DND-41 (cell line): ENCODE measurements at places on chromosomes 3 and 15.
A peak's percentile ranks its signal among the peaks of the same experiment; 100 is the strongest.

GRCh38 chr15:67065531-67066005 lies at the start of gene SMAD3:
TSS of gene SMAD3 (plus strand) at chr15:67065602. CDS start at chr15:67066155, 553 bp downstream.
- peak; percentile 54 for DNase-seq
- H3K27me3 ChIP-seq: peaks cover 63% of the 10 kb centered on the region
- H3K27ac ChIP-seq: no peak within 1 kb of the TSS
- H3K4me1 ChIP-seq: peaks cover 13% of the 10 kb centered on the region
- H3K4me3 ChIP-seq: no peak within 1 kb of the TSS

GRCh38 chr3:115663414-115663813 lies 40.1 kb downstream of the GAP43 start:
- no peak overlapping the region for H3K27ac ChIP-seq
- no peak overlapping the region for H3K4me3 ChIP-seq
- peaks cover 18% of the 10 kb centered on the region for H3K27me3 ChIP-seq

GRCh38 chr3:11430624-11431023 lies 158.4 kb downstream of the ATG7 start:
- H3K27me3 ChIP-seq: no peaks in the 10 kb centered on the region
- no peak overlapping the region for H3K27ac ChIP-seq
- no peak for DNase-seq
- no peaks in the 10 kb centered on the region for H3K4me1 ChIP-seq

GRCh38 chr15:98844261-98844660 lies 163.3 kb downstream of the PGPEP1L start:
- H3K4me1 ChIP-seq: peaks cover 11% of the 10 kb centered on the region
- H3K27ac ChIP-seq: no peak overlapping the region
- DNase-seq: no peak
- no peak overlapping the region for H3K4me3 ChIP-seq

- H3K4me3 ChIP-seq: no peak overlapping the region
- H3K27me3 ChIP-seq: no peaks in the 10 kb centered on the region
- H3K36me3 ChIP-seq: no peaks in the 10 kb centered on the region
- no peak for DNase-seq
- H3K27ac ChIP-seq: no peak overlapping the region
- no peaks in the 10 kb centered on the region for H3K4me1 ChIP-seq
These were observed 195.8 kb downstream of the CD47 start for GRCh38 chr3:107894998-107895397.

GRCh38 chr3:28124882-28125281 lies 116.5 kb upstream of the CMC1 start:
- H3K4me3 ChIP-seq: no peak overlapping the region
- H3K36me3 ChIP-seq: no peaks in the 10 kb centered on the region
- H3K4me1 ChIP-seq: peaks cover 9% of the 10 kb centered on the region
- no peak for DNase-seq
- no peaks in the 10 kb centered on the region for H3K27me3 ChIP-seq
- no peak overlapping the region for H3K27ac ChIP-seq

DNA sequence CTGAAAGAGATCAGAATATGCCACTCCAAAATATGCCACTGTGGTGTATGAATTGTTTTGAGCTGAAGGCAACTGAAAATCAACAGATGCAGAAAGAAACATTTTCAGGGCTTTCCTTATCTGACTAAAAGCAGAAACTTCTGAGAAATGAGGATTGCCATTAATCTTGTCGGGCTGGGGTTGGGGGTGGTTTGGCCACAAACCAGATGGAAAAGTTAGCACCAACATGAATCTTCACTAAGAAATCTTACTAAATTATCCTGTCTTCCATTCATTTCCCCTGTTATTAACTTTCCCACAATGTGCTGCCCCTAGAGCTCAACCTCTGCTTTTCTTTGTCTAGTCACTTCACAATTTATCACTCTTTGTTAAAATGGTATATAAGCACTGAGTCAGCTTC lies 229.9 kb upstream of the GADL1 start:
- H3K4me3 ChIP-seq: no peak overlapping the region
- no peaks in the 10 kb centered on the region for H3K4me1 ChIP-seq
- no peak overlapping the region for H3K27ac ChIP-seq
- no peaks in the 10 kb centered on the region for H3K36me3 ChIP-seq
- DNase-seq: no peak

DNA sequence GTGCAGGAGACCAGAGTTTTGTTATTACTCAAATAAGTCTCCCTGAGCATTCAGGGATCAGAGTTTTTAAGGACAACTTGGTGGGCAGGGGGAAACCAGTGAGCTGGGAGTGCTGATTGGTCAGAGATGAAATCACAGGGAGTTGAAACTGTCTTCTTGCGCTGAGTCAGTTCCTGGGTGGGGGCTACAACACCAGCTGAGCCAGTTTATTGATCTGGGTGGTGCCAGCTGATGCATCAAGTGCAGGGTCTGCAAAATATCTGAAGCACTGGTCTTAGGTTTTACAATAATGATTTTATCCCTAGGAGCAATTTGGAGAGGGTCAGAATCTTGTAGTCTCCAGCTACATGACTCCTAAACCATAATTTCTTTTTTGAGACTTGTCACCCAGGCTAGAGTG lies 13.8 kb upstream of the ZNF662 start:
- peaks cover 2% of the 10 kb centered on the region for H3K27me3 ChIP-seq
- H3K4me3 ChIP-seq: no peak overlapping the region
- no peak for DNase-seq
- H3K27ac ChIP-seq: no peak overlapping the region
- H3K4me1 ChIP-seq: no peaks in the 10 kb centered on the region
- no peaks in the 10 kb centered on the region for H3K36me3 ChIP-seq
